Nucleus accumbens (tissue), 56 donors: ENCODE measurements at places on chromosomes 3 and 15.

GRCh38 chr3:4983739-4984510 lies 4.7 kb downstream of the BHLHE40 start:
- no peak for DNase-seq

GRCh38 chr15:65638109-65638508 lies 16.4 kb downstream of the SLC24A1 start:
- no peak for DNase-seq

- no peak for DNase-seq
These were observed 476.1 kb downstream of the NAALADL2 start for GRCh38 chr3:175335229-175335628.

DNA sequence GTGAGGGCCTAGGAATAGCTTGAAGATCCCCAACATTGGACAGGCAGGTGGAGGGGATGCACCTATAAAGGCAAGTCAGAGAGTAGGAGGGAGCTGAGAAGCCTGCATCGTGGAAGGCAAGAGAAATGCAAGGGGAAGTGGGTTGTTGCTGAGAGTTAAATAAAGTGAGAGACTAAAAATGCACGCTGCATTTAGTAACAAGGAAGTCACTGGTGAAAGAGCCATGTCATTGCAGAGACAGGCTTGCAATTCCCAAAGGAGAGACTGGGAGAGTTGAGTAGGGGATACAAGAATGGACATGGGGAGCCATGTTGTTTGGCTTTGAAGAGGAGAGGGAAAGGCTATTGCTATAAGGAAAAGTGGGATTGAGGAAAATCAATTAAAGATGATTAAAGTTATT lies 77.0 kb upstream of the HEG1 start:
- no peak for DNase-seq

DNA sequence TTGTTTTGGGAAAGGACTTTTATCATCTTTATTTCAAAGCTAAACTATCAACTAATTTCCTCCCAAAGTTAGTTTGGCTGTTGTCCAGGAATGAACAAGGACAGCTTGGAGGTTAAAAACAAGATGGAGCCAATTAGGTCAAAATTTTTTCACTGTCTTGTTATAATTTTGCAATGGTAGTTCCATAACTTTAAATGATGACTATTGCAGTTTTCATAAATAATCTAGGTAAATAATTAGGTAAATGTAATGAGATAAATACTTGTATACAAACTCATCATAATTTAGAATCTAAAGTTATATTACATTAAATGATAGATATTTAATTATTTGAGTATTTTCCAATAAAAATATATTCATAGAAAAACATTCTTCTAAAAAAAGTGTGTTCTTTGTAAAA lies 68.3 kb upstream of the DAZL start:
- DNase-seq, result no peak

GRCh38 chr15:43194795-43195194 lies 9.6 kb downstream of the CCNDBP1 start:
- DNase-seq, result no peak

DNA sequence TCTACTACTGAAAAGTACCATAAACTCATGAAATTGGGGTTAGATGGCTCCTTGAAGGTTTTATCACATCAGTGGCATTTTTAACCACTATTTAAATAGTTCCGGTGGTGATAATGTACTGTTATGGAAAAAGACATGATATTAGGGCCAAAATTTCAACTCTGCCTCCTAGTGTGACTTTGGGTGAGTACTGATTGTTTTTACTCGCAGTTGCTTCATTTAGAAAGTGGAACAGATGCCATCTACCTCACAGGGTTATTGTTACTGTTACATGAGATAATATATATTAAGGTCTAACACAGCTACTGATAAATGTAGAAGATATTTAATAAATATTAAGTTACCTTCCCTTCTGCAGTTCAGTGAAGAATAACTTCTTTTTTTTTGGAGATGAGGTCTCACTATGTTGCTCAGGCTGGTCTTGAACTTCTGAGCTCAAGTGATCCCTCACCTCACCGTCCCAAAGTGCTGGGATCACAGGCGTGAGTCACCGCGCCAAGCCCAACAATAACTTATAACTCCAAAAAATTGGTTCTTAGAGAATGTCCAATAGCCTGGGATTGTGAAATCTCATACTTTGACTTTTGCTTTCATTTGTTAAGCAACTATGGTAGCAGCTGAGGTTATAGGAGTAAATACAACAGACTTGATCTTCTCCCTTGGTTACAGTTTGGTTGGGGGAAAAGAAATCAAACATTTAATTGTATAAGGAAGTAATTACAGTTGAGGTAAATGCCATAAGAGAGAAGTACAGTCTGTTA lies 48.3 kb downstream of the MEF2A start:
- DNase-seq, result no peak
